Kasumi-1 (cell line): ENCODE measurements at places on chromosomes 4 and X.

DNA sequence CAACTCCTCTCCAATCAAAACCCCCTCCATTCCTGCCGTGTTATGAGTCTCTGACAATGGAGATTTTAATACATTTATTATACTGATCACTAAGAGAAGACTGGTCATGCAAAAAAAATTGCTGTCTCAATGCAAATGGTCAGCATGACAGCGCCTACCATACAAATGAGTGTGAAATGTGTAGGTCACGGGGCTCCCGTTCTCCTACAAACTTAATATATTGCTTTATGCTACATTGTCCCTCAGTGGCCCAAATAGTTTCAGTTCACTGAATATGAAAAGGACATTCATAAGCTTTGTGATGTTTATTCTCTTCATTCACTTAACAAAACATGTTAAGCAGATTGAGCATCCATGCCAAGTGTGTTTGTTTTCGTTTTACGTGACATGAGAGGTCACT, 116.1 kb downstream of the SPANXN3 start:
- DNase-seq = no peak

GRCh38 chrX:9746148-9746888, 19.3 kb downstream of the GPR143 start:
- DNase-seq = peak; percentile 40

GRCh38 chr4:140049024-140049848, 104.7 kb downstream of the MAML3 start:
- peak; percentile 76 for DNase-seq

- no peak for DNase-seq
Measured at GRCh38 chr4:176259330-176260090, 9.5 kb downstream of the ASB5 start.

DNA sequence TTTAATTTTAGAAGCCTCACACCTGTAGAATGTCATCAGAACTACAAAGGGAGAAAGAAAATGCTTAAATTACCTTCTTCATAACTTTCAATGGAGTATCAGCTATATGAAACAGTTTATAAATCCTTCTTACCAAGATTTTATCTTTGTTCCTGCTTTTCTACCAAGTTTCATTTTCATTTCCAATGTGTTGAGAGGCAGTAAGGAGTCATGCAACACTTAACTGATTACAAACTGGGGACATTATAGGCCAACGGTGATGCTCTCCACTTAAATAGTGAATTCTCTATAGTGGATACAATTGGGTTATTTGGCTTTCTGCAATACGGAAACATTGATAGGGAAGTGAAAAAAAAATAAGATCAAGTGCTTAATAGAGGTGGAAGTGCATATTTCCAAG, 145.2 kb upstream of the FTHL17 start:
- DNase-seq = no peak

GRCh38 chrX:1649621-1650020, 34.8 kb downstream of the ASMT start:
- no peak for DNase-seq

GRCh38 chr4:17336524-17336961, 175.3 kb downstream of the QDPR start:
- DNase-seq = no peak

- no peak for DNase-seq
Measured at GRCh38 chr4:79358438-79358837, 32.6 kb upstream of the NAA11 start.

- DNase-seq = no peak
Measured at GRCh38 chr4:878796-879728, 53.1 kb downstream of the GAK start.

GRCh38 chrX:108456971-108457477, 17.4 kb downstream of the COL4A5 start:
- no peak for DNase-seq

DNA sequence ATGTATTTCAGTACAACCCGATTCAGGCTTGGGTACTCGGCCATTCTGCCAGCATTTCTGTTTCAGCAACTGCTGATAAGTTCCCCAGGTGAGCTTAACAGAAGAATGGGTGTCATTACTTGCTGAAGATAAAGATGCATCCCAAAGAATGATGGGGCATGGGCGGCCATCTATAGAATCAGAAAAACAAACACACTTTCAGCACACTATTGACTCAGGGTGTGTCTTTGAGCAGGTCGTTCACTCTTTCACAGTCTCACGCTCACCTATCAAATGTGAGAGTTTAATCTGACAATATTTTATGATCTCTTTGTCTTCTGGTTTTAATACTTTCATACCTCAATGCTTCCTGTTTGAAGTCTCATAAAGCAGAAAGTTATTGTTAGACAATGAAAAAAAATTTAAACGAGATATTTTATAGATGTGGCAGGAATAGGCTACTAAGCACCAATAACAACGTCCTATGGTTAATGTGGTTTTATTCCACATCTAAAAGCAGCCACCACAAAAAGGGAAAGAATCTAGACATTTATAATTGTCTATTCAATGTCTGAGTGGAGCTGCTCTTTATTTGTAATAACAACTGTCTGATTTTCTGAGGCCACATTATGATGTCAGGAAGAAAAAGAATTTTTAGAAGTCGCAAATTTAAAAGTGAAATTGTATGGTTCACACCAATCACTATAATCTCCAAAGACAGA, 17.0 kb downstream of the GASK1B start:
- DNase-seq = no peak

DNA sequence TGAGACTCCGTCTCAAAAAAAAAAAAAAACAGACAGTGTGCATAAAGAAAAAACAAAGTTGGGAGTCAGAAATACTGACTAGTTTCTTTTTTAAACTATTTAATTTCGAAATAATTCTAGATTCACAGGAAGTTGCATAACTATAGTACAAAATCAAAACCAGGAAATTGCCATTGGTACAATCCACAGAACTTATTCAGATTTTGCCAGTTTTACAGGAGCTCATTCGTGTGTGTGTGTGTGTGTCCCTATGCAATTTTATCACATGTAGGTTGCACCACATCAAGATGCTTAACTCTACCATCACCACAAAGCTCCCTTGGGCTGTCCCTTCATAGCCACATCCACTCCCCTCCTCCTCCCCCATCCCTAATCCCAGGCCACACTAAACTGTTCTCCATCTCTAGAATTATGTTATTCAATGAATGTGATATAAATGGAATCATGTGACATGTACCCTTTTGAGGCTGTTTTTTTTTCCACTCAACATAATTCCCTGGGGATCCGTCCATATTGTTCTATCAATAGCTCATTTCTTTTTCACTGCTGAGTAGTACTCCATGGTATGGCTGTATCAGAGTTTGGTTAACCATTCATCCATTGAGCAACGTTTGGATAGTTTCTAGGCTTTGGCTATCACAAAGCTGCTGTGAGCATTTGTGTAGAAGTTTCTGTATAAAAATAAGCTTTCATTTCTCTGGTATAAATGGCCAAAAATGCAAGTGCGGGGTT, 16.3 kb upstream of the DDX3X start:
- DNase-seq = no peak

GRCh38 chr4:7697821-7698220, 241.8 kb downstream of the AFAP1 start:
- DNase-seq = no peak

DNA sequence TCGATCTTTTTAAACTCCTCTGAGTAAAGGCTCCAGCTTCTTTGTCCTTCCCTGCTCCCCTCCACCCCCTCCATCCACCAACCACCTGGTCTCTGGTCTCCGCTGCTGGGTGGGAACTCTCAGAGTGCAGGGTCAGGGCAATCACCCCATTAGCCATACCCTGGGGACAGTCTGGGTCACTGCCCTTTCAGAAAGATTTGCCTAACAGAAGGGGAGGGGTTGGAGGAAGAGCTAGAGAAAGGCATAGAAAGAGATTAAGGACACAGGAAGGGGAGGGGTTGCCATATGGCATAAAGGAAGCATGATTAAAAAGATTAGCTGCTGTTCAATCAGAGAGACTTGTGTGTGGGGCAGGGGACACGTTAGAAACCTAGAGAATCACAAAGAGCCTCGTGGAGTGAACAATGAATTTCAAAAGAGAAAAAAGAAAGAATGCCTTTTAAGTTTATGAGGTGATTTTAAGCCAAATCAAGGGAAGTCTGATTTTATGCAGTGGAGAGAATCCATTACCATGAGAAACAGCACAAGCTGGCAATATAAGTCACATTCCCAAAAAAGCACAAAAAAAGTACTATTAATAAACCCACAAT, 115.5 kb upstream of the ACSL4 start:
- no peak for DNase-seq

GRCh38 chr4:99947190-99947578, 766 bp upstream of the DNAJB14 start:
- no peak for DNase-seq

GRCh38 chr4:110628663-110629213, 5.9 kb upstream of the PITX2 start:
- no peak for DNase-seq

GRCh38 chr4:169225812-169226211, 44.9 kb downstream of the SH3RF1 start:
- DNase-seq = peak; percentile 33

GRCh38 chr4:156779774-156780173, 191.8 kb downstream of the PDGFC start:
- no peak for DNase-seq

- DNase-seq = no peak
Measured at GRCh38 chrX:29215251-29215650, 628.0 kb downstream of the IL1RAPL1 start.

- no peak for DNase-seq
Measured at GRCh38 chrX:40167850-40168479, 70.2 kb upstream of the BCOR start.

- DNase-seq = no peak
Measured at GRCh38 chr4:182231496-182231895, 11.7 kb upstream of the TENM3 start.

- no peak for DNase-seq
Measured at GRCh38 chr4:54395013-54395527, 166.0 kb downstream of the PDGFRA start.

- no peak for DNase-seq
Measured at GRCh38 chrX:10240918-10241317, 84.1 kb downstream of the CLCN4 start.

DNA sequence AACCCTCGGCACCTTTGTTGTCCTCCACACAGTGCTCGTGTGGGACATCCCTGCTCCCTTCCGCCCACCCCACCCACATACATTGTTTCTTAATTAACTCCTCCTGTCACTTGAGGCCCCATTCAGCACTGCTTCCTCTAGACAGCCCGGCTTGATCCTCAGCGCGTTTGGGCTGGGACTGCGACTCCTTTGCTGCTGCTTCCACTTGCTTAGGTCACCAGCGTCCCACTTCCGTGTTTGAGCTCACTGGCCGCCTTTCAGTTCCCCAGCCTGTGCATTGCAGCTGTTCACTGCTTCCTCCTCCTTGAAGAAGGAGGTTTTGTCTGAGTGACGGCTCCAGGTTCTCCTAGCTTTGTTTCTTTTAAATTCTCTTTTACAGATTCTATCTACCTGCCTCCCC, 16.1 kb downstream of the RNF4 start:
- peak; percentile 95 for DNase-seq

- no peak for DNase-seq
Measured at GRCh38 chr4:106301393-106302061, 14.5 kb downstream of the TBCK start.

GRCh38 chrX:42797651-42798269, 19.8 kb upstream of the PPP1R2C start:
- DNase-seq = no peak

DNA sequence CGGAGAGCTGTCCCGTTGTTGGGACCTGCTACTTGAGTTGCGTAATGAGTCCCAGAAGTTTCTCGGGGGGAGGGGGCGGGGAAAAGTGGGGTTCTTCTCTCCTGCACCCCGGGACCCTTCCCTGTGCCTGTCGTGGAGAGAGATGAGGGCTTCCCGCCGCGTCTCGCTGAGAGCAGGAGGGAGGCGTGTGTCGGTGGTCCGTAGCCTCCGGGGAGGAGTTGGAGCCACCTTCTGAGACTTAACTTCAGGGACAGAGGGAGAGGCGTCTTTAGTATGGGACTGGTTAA, 698 bp downstream of the AFF1 start:
- DNase-seq = no peak

- no peak for DNase-seq
Measured at GRCh38 chr4:98544141-98544817, 114.1 kb downstream of the TSPAN5 start.

- DNase-seq = no peak
Measured at GRCh38 chr4:5662555-5662954, 45.8 kb downstream of the EVC2 start.

GRCh38 chr4:31360786-31361185, 640.6 kb downstream of the PCDH7 start:
- no peak for DNase-seq

GRCh38 chrX:2267890-2268289, 232.9 kb downstream of the DHRSX start:
- DNase-seq = no peak

DNA sequence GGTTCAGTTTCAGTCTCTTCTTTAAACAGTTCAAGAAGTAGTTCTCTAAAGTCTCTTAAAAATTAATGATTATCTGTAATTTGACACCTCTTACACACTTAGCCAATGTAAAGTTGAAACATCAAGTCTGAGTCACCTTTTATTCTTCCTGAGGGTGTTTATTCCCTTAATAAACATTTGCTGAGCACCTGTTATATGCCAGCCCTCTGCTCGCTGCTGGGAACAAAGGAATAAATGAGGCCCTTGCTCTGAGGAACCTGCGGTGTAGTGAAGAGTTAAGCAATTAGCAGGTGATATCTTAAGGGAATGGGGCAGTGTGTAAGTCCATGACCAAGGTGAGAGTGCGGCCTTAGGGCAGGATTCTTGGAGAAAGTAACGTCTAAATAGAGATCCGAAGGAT, 5.2 kb upstream of the NDNF start:
- DNase-seq = no peak

GRCh38 chr4:17218786-17219185, 293.1 kb downstream of the QDPR start:
- DNase-seq = no peak

GRCh38 chrX:144275367-144275766, 391.5 kb downstream of the UBE2NL start:
- no peak for DNase-seq

GRCh38 chrX:131746491-131746968, 202.7 kb downstream of the OR13H1 start:
- DNase-seq = no peak

DNA sequence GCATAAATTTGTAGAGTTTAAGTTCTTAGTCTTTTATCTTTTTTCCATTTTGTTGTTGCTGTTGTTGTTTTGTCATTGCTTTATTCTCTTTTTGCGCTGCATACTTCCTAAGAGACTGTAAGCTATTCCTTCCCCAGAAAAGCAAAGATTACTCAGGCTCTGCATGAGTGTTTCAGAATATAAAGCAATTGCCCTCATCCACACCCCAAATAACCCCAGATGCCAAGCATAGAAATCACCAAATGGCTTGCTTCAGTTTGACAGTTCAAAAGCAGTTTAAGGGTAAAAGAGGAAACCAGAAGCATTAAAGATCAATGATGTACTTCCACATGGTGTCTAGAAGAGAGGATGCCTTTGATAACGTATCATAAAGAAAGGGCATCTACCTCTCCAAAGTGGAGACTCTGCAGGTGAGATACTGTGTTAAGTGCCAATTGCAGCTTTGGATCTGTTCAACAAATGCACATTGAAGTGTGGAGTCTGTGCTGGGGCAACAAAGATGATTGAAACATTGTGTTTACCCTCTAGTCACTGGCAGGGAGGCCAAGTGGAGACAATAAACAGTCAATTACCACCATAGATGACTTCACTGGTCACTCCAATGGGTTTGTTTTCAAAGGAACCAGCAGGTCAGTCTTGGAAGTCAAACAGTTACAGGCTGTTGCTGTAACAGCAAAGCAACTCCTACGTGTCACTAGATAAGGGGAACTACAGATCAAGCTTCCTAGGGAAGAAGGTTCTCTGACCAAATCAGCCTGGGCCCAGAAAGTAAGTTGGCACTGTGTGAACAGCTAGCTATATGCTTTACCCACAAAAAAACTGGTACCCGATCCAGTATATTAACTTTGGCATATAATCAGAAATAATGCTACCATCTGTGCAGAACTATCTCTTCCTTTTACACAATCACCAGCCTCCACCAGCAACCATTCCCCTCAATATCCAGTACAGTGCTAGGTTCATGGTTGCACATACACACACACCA, 40.6 kb upstream of the IL21 start:
- DNase-seq = peak; percentile 57
